Mesenchymal stem cell (in vitro differentiated cells and primary cell): ENCODE measurements at places on chromosomes 7 and 10.

- DNase-seq = no peak
Observed at GRCh38 chr10:63673246-63673645, 152.0 kb downstream of the REEP3 start.

DNA sequence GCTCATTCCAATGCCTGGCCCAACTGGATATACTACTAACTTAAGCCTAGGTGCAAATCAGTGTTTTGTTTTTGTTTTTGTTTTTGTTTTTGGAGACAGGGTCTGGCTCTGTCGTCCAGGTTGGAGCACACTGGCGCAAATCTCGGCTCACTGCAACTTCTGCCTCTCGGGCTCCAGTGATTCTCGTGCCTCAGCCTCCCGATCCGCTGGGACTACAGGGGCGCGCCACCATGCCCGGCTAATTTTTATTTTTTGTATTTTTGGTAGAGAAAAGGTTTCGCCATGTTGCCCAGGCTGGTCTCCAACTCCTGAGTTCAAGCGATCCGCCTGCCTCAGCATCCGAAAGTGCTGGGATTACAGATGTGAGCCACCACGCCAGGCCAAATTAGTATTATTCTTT, 1.6 kb downstream of the PPP3CB start:
- peak; percentile 7 for DNase-seq

- DNase-seq = no peak
Observed at GRCh38 chr10:103470761-103471653, 8.0 kb downstream of the CALHM3 start.

DNA sequence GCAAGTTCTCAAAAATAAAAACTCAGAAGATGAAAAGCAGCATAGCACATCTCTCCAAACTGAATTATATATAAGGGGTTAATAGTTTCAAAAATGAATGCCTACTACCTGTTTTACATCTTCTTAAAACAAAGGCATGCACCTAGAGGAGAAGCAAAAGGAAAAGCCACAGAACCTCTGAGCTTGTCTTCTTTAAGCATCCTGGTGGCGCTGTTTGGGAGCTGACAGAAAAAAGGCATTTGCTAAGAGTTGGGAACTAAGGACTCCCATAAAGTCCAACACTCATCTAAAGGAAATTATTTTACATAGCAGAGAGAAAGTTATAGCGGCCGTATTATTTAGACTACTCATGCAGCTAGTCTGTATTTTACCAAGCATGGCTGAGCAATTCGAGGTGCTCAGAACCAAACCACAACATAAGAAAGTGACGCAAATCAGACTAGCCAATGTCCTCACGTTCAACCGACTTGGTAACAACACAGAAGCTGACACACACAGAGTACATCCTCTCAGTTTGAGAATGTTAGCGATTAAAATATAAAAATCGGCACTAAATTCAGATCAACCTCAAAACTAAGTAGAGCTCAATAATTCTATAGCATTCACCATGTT, 38.8 kb downstream of the PTN start:
- no peak for DNase-seq

DNA sequence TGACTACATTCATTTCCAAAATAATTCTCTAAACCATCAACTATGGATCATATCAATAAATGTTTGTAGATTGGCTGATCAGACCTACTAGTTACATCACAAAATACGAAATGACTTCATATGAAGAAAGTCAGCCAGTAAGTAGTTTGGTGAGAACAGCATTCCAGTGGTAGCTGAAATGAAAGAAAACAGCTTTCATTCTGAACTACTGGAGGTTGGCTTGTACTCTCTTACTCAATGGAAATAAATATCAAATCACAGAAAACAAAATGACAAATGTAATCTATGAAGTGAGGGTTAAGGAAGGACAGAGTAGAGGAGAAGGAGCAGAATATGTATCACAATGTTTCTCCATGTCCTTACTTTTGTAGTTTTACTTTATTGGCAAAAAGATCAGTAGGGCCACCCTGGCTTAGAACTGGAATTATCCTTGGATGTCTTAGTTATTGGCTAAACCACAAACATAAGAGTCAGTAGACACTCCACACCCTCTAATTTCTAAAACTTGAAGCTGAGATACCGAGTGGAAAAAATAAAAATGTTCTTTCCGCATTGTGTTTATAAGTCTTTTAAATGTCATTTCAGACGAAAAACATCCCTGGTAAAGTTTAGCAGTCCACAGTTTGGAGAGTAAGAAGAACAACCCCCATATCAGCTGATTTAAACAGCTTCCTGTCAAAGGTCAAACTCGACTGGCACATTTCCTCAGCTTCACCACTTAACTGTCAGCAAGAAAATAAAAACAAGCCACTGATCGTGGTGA, 74.0 kb upstream of the DGKI start:
- DNase-seq = peak; percentile 82

- peak; percentile 69 for DNase-seq
Observed at GRCh38 chr10:34581801-34582532, 233.1 kb downstream of the PARD3 start.

- DNase-seq = no peak
Observed at GRCh38 chr10:91412354-91413087, 2.4 kb downstream of the HECTD2 start.

- DNase-seq = peak; percentile 52
Observed at GRCh38 chr10:36441557-36441956, 683.8 kb upstream of the ANKRD30A start.
